ENCODE measurements at places on chromosomes 12 and 14. TPM values are rescaled to one million over a fixed set of nuclear protein-coding genes. Genes with fewer than 3 reads are reported as not detected.

OLR1 gene
- 0.11 TPM for total RNA-seq

DNA sequence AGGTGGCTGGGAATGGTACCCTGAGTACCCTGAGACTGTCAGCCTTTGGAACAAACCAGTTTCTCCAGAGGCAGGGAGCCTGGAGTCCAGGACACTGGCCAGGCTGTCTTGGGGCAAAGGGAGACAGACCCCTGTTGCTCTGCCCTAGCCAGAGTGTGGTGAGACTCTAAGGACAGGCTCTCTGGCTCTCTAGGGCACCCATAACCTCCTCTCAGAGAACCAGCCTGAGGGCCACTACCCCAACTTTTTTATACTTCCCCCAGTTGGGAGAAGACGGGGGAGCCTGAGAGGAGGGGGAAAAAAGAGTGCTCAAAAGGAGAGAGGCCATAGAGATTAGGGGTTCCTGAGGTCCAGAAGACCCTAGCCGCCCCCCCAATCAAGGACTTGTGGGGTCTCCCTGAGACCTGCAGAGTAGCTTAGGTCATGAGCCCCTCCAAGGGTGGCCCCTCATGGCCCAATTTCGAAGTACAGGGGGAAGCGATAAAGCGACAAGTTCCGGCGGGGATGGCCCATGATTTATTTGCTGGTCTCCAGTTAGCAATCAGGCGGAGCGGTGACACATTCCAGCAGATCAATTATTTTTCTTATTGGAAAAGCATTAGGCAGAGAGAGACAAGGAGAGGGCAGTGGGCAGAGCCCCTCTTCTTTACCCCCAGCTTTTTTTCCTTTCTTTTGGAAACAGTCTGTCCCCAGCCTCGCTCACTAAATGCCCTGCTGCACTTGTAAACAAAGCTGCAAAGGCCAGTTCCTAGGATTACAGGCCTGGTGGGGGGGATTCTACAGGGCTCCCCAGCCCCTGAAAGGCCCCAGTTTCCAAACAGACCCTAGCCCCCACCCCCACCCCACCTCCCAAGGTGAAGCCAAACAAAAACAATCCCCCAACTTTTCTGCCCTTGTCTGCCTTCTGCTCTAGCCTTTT, 1.5 kb downstream of the HOXC8 start:
- no peaks in the 10 kb centered on the region for H3K36me3 ChIP-seq
- H3K4me3 ChIP-seq, result no peak overlapping the region
- DNase-seq, result no peak
- H3K4me1 ChIP-seq, result peaks cover 30% of the 10 kb centered on the region
- no peak overlapping the region for H3K27ac ChIP-seq

DNA sequence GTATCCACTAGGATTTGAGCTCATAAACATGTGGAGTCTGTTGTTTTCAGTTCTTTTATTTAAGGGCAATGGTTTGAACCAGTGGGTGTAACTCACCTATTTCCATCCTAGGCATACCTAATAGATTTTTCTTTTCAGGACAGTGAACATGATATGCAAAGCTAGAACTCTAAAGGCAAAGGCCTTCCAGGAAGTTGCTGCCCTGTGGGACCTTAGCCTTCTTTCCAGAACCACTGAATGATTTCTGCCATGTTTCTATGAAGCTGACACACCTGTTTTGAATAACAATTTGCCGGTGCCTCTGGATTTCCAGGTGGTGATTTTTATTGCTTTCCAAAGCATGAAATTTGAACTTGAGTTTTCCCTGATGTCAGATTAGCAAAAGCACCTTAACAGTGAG, 372.9 kb upstream of the FAR2 start:
- no peaks in the 10 kb centered on the region for H3K4me1 ChIP-seq
- H3K27me3 ChIP-seq, result no peaks in the 10 kb centered on the region
- no peak overlapping the region for H3K4me3 ChIP-seq

GRCh38 chr12:3275171-3276041, 198.2 kb downstream of the TSPAN9 start:
- no peak overlapping the region for H3K4me3 ChIP-seq
- H3K27ac ChIP-seq, result no peak overlapping the region

- no peak overlapping the region for H3K4me3 ChIP-seq
- no peaks in the 10 kb centered on the region for H3K36me3 ChIP-seq
- H3K27me3 ChIP-seq, result no peaks in the 10 kb centered on the region
- H3K4me1 ChIP-seq, result no peaks in the 10 kb centered on the region
- no peak overlapping the region for H3K27ac ChIP-seq
Observed at GRCh38 chr14:38929416-38929815, 173.6 kb downstream of the SEC23A start.

DNA sequence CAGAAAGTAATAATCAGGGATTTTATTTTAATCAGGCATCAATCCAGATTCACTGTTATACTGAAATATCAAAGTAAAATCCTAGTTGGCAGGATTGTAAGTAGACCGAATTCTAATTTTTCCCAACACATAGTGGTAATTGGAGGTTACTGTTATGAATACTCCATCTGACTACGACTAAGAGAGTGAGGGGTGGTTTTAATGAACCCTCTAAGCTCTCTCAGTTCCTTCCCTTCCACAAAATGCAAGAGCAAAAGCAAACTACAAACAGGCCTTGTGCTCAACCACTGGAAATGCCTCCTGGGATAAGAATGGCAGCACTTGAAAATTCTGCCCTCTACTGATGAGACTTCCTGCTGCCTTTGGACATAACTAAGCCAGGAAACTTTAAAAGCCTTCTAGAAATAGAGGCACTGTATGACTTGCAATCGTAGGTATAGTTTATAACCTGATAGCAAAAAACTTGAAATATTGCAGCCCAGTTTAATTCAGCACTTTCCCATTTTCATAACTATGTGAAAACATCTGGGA, 184.8 kb downstream of the SLC16A7 start:
- no peaks in the 10 kb centered on the region for H3K36me3 ChIP-seq
- no peaks in the 10 kb centered on the region for H3K27me3 ChIP-seq
- H3K27ac ChIP-seq, result no peak overlapping the region
- DNase-seq, result no peak

DNA sequence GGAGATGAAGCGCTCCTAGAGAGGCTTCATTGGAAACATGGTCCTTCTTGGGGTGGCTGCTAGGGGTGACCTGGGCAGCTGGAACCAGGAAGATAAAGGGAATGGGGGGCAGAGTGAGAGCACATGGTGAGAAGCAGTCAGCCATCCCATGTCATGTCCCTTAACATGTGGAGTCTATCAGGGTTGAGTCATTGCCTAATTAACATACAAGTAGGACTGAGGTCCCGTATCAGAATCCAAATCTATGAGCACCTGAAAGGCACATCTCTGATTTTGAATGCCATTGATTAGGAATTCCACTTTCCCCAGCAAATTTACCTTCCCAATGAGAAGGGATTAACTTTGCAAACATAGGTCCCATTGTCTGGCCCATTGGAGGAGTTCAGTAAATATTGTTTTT, 20.3 kb upstream of the PPP1R1A start:
- H3K27me3 ChIP-seq, result no peaks in the 10 kb centered on the region
- H3K4me3 ChIP-seq, result no peak overlapping the region
- DNase-seq, result no peak
- no peak overlapping the region for H3K27ac ChIP-seq
- no peaks in the 10 kb centered on the region for H3K36me3 ChIP-seq

ZC3H14 gene
- total RNA-seq, result 56.4 TPM

- no peak overlapping the region for H3K4me3 ChIP-seq
- no peak for DNase-seq
- no peaks in the 10 kb centered on the region for H3K4me1 ChIP-seq
- no peaks in the 10 kb centered on the region for H3K36me3 ChIP-seq
- H3K27ac ChIP-seq, result no peak overlapping the region
- H3K27me3 ChIP-seq, result no peaks in the 10 kb centered on the region
Observed at GRCh38 chr14:64623554-64624165, 73.9 kb downstream of the PPP1R36 start.

GDF11 gene
- 13.1 TPM for total RNA-seq

MANSC1 gene
- total RNA-seq, result 0.42 TPM

VDR gene
- 79.6 TPM for total RNA-seq

DNA sequence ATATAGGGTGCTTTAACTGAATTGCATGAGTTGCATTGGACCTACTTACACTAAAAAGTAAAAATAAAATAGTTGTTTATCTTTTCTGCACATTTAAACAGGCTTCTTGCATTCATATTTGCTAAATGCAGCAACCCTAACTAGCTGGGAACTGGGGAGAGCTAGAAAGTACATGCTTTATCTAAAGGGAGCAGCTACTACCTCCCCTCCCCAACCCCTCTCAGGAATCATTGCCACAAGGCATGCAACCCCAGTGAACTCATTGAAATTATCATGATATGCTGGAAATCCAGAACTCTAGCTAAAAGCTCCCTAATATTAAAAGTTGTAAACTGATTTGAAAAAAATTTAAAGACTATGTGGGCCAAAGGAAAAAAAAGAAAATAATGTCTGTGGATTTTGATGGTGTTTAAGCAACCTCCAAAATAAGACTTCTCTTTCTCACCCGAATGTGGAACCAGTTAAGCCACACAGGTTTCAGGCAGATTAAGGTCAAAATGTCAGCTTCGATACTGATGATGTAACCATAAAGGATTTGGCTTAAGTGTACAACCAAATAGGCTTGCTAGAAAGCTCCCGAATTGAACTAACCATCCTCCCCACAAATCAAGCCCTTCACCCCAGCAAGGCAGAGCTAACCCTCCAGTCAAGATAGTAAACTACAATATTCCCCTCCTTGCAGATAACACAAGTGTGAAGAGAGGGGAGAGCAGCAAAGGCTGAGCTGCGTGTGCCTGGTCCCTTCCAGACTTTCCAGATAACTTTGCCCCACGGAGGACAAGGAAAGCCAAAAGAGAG, 13.8 kb upstream of the POC1B start:
- H3K4me3 ChIP-seq, result no peak overlapping the region
- no peaks in the 10 kb centered on the region for H3K27me3 ChIP-seq
- H3K27ac ChIP-seq, result no peak overlapping the region
- H3K36me3 ChIP-seq, result no peaks in the 10 kb centered on the region
- DNase-seq, result no peak
- H3K4me1 ChIP-seq, result peaks cover 6% of the 10 kb centered on the region

DNA sequence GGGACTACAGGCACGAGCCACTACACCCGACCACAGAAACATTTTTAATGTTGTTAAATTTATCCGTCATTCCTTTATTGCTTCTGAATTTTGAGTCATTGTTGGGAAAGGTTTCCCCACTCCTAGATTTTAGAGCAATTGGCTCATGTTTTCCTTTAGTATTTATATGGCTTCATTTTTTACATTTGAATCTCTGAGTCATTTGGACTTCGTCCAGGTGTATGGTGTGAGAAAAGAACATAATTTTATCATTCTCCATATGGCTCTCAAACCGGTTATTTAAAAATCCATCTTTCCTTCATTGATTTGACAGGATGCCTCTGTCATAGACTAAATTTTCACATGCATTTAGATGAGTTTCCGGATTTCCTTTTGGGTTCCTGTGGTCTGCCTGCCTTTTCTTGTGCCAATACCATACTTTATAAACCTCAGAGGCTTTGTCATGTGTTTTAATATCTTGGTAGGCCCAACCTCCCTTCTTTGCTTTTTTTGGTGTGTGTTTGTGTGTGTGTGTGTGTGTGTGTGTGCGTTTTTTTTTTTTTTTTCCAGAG, 30.9 kb downstream of the LRTM2 start:
- DNase-seq, result no peak
- H3K27me3 ChIP-seq, result no peaks in the 10 kb centered on the region
- H3K4me3 ChIP-seq, result no peak overlapping the region
- no peaks in the 10 kb centered on the region for H3K36me3 ChIP-seq
- no peak overlapping the region for H3K27ac ChIP-seq
- no peaks in the 10 kb centered on the region for H3K4me1 ChIP-seq

- no peak overlapping the region for H3K4me3 ChIP-seq
- H3K27ac ChIP-seq, result no peak overlapping the region
- no peaks in the 10 kb centered on the region for H3K4me1 ChIP-seq
- no peak for DNase-seq
- no peaks in the 10 kb centered on the region for H3K27me3 ChIP-seq
- no peaks in the 10 kb centered on the region for H3K36me3 ChIP-seq
Observed at GRCh38 chr12:128408669-128409068, 141.7 kb downstream of the TMEM132C start.

All from CD8-positive, alpha-beta memory T cell (primary cell).